ENCODE measurements at places on chromosomes 13 and 19.

DNA sequence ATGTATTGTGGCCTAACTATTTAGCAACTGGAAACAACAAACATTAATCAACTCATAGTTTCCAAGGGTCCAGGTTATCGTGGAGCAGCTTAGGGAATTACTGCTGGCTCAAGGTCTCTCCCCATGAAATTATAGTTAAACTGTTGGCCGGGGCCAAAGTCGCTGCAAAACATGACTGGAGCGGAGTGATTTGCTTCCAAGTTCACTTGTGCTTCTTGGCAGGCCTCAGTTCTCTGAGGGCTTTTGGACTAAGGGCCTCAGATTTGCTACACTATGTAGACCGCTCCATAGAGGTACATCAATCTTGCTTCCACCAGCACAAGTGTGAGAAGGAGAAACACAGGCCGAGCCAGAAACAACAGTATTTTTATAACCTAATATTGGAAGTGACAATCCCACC is 9.4 kb upstream of the KBTBD7 start:
- no peak for DNase-seq

GRCh38 chr13:32316028-32316339 is 676 bp downstream of the BRCA2 start:
- no peak for DNase-seq

DNA sequence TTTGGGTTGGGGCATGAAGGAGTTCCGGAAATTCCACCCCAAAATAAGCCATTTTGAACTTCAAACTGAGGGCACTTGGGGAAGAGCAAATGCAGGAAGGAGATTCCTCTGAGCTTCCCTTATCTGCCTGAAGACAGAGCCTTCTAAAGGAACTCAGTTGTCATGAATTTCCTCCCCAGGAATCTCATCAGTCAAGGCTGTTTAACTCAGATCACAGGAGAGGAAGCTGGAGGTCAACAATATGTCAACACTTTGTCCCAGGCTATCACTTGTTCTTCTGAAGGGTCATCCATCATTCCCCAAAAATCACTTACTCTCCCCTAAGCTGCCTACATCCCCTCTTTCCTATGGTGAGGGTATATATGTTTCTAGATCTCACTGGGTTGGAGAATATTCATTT is 26.0 kb upstream of the CHST8 start:
- no peak for DNase-seq

DNA sequence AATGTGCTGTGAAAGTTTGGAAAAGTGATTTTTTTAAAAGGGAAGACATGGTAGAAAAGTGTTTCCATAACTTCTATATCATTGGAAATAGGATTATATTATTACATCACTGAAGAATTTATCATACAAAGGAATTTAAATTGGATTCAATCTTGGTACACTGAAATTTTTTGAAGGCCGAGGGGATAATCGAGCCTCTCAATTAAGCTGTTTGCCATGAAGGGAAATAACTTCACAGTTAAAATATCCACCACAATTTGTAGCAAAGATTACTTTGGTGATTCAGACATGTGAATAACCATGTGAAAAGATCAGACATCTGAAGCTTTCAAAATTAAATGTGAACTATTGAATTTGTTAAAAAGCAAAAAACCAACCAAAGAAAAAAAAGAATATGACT is 215.3 kb downstream of the KLF5 start:
- DNase-seq, result no peak

DNA sequence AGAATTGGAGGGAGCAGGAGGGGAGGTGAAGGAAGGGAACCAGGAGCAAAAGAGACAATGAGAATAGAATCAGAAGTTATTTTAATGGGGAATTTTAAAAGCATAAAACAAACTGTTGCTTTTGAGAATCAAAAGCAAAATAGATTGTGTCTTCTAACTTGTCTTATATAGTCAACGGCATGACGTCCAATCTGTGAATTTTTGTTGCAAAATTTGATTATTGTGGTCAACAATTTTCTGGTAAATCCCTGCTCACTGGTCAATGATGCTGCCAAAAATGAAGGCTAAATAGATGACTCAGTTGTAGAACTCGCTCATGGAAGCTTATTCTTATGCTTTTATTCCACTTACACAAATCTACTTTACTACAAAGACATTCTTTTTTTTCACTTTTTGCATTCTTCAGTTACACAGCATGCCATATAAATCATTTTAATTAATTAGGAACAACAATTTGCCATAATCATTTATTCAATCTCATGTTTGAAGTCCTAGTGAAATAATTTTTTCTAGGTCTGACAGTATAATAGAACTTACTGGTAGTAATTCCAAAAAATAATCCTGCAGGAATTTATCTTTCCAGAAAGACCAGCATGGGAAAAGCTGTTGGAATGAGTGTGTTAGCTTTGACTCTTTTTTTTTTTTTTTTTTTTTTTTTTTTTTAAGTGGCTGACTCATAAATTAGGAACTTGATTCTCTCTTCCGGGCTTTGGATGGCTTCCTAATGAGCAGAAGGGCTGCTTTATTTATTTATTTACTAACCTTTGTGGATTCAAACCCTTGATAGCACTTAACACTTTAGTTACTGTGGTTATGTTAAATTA is 256.9 kb downstream of the SPRY2 start:
- DNase-seq, result no peak

DNA sequence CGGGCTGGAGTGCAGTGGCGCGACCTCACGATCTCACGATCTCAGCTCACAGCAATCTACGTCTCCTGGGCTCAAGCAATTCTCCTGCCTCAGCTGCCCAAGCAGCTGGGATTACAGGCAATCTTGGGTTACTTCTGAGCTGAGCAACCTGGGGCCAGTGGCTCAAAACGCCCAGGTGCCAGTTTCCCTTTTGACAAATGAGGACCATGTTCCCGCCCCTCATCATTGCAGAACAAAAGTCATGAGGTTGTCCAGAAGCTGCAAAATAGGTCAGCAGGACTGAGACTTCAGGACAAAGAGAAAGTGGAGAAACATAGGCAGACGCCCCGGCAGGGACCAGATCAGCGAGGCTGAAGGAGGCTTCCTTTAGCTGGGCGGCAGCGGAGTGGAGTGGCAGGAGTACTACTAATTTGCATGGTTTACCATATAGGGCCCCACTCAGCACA is 3.3 kb upstream of the ADGRE5 start:
- DNase-seq, result no peak

DNA sequence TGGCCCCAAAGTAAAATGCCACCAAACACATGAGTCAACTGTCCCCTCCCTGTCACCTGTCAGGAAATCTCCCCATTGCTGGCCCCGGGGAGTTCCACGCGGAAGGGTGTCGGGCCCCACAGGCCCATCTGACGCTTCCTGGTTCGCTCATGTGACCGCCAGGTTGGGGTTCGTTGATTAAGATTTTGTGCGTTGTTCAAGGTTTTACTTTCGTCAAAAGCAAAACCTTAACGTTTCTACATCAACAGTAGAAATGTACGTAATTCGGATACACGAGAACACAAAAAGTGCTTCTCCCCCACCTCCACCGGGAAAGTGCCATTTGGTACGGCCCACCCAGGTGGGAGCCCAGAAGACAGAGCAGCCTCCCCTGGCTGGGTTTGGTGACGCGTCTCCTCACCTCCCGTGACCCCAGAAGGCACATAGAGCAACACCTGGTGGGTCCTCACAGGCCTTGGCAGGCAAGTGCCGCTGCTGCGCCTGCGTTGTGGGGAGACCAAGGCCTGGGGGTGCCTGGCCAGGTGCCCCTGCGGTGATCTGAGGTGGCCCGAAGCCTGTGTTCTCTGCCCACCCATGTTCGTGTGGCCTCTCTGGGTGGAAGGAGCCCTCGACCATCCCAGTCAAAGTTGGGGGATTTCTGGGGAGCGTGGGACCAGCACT is 161.6 kb downstream of the KDM4B start:
- no peak for DNase-seq

GRCh38 chr13:20264271-20265018 is 32.3 kb upstream of the GJB6 start:
- DNase-seq, result no peak

GRCh38 chr13:102774214-102774568 is 605 bp upstream of the TEX30 start:
- no peak for DNase-seq

GRCh38 chr19:7230826-7231225 is 63.4 kb downstream of the INSR start:
- no peak for DNase-seq

- no peak for DNase-seq
These were observed 22.7 kb upstream of the POP4 start for GRCh38 chr19:29583196-29583999.

GRCh38 chr13:91722267-91722884 is 324.0 kb downstream of the GPC5 start:
- DNase-seq, result no peak

DNA sequence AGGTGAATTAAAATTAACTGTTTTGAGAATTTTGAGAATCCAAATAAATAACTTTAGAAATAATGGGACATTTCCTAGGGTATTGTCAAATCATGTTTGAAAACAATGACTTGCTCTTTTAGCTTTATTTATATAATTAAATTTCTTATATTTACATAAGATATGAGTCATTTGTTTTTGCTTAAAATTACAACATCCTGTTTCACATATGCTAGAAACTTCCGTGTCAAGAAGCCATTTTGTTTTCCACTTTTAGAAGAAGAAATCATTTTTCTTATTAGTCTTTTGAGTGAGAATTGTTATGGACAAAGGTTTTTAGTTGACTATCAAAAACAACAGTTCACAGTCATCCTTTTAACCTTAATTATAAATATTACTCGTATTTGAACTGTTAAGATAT is 48.2 kb downstream of the DPY19L3 start:
- DNase-seq, result no peak

GRCh38 chr13:51057906-51058305 is 53.2 kb downstream of the C13orf42 start:
- no peak for DNase-seq

GRCh38 chr19:294946-295686 is 3.9 kb upstream of the PLPP2 start:
- no peak for DNase-seq

- no peak for DNase-seq
These were observed 1414.6 kb downstream of the SLITRK1 start for GRCh38 chr13:82467626-82468025.

DNA sequence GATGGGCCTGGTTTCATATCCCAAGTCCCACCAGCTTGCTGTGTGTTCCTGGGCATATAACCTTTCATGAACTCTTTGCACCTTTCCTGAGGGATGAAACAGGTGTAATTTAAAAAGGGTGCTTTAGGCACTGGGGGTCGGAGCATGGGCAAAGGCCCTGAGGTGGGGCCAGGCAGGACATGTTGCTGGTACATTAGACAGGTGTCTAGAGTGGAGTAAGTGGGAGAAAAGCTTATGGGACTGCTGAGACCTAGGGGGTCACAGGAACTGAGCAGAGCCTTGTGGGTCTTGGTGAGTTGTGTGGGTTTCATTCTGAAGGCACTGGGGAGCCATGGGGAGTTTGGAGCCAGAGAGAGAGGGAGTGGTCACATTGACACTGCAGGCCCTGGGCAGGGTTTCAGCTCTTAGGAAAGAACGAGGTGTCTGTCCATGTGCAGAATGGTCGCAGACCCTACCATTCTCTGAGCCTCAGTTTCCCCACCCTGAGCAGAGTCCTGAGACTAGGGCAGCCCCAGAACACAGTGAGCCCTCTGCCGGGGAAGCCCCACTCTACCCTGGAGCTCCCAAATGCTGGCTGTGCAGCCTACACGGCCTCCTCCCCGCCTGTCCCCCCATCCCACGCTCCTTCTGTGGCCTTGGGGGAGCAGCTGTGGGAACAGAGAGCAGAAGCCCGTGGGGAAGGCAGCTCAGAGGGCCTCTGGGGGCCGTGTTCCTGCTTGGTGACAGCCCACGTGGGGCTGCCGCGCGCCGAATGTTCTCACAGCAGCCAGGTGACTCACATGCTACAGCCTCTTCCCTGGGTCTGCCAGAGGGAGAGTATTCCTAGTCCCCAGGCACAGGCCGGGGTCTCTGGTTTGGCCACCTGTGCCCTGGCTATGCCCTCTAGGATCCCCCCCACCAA is 7.3 kb upstream of the HOMER3 start:
- DNase-seq, result no peak

All from thoracic aorta (tissue), 2 donors.